ENCODE measurements at places on chromosomes 3 and 15. TPM values are rescaled to one million over a fixed set of nuclear protein-coding genes. Genes with fewer than 3 reads are reported as not detected.

DNA sequence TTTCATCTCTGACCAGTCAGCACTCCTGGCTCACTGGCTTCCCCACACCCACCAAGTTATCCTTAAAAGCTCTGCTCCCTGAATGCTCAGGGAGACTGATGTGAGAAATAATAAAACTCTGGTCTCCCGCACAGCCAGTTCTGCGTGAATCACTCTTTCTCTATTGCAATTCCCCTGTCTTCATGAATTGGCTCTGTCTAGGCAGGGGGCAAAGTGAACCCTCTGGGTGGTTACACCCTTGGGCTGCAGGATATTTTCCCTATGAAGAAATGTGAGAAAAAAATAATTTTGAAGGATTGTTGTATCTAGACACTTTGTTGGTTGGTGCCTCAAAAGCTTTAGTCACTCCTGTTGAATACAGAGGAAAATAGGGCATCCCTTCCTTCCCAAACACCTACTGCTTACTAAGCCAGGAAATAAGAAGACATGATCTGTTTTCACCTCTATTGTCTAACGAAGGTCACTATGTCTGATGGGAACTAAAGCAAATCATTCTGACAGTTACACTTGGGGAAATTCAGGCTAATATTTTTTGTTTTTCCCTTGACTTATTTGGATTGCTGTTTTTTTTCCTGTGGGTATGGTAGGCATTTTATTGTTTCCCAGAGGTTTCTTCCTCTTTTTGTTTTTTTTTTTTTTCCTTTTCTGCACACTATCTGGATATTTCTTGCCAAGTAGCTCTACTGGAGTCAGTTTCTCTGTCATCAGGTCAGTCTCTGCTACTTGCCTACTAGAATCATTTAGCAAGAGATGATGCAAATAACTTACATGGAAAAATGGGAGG is 15.3 kb upstream of the TNFSF10 start:
- no peak overlapping the region for H3K27ac ChIP-seq
- peaks cover 22% of the 10 kb centered on the region for H3K4me1 ChIP-seq
- H3K27me3 ChIP-seq = no peaks in the 10 kb centered on the region
- H3K36me3 ChIP-seq = no peaks in the 10 kb centered on the region
- DNase-seq = no peak

DNA sequence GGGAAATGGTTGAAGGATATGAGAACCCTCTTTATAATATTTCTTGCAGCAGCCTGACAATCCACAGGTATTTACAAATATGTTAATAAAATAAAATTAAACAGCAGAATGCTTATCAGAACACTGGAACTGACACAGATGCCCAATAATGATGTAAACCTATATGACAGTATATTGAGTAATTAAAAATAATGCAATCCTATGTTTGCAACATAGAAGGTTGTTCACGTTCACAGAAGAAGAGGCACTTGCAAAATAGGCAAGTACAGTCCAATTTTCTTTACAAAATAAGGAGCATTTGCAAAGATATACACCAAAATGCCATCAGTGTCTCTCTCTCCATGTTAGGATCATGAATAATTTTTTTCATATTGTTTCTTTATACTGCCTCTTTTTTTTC is 397.0 kb upstream of the WNT5A start:
- H3K27me3 ChIP-seq = no peaks in the 10 kb centered on the region
- no peak overlapping the region for H3K4me3 ChIP-seq
- H3K27ac ChIP-seq = no peak overlapping the region

- no peaks in the 10 kb centered on the region for H3K4me1 ChIP-seq
- peaks cover 10% of the 10 kb centered on the region for H3K27me3 ChIP-seq
- H3K27ac ChIP-seq = no peak overlapping the region
- H3K36me3 ChIP-seq = no peaks in the 10 kb centered on the region
Measured at GRCh38 chr15:101348015-101348414, 53.0 kb upstream of the SNRPA1 start.

DNA sequence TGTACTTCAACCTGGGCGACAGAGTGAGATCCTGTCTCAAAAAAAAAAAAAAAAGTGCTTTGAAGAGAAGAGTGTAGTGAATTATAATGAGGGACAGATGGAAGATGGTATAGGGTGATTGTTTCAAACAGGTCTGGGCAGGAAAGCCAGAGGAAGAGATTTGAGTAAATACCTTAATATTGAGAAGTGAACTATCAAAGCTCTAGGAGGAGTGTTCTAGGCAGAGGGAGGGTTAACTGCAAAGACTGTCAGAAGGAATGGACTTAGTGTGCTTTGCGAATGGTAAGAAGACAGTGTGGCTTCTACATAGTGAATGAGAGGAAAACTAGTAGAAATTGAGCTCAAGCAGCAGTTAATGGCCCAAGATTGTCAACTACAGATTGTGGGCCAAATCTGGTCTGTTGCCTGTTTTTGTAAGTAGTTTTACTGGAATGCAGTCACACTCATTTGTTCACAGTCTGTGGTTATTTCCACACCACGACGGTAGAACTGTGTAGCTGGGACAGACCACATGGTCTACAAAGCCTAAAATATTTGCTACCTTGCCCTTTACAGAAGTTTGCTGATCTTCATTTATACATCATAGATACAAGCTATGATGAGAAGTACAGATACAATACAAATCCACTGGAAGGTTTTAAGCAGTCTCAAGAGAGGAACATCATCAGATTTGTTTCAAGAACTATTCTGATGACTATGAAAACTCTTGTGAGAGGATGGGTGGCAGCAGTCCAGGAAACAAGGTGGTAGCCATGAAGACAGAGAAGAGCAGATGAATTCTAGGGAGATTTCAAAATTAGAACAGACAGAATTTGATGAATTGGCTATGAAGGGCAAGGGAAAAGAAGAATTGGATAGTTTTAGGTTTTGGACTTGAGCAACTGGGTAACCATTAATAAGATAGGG is 16.5 kb upstream of the USP50 start:
- peaks cover 26% of the 10 kb centered on the region for H3K36me3 ChIP-seq
- H3K27ac ChIP-seq = peak overlapping the region; percentile 83
- peaks cover 20% of the 10 kb centered on the region for H3K4me1 ChIP-seq
- H3K4me3 ChIP-seq = no peak overlapping the region
- no peaks in the 10 kb centered on the region for H3K27me3 ChIP-seq

DNA sequence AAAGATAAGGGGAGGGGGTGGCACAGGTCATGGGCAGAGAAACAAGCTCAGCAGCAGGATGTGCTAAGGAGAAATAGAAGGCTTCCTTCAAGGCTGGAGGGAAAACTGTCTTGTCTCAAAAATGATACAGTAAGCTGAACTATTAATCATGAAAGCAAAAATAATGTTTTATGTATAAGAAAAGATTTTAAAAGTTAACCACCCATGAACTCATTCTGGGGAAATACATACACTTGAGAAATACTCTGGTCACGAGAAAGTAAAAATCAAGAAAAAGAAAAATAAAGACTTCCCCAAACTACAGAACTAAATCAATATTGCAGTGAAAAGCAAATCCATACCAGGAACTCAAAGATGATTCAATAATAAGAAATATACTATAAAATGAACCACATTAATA is 80.7 kb downstream of the KLF13 start:
- H3K4me1 ChIP-seq = peaks cover 27% of the 10 kb centered on the region
- DNase-seq = no peak
- H3K4me3 ChIP-seq = no peak overlapping the region
- H3K36me3 ChIP-seq = peaks cover 9% of the 10 kb centered on the region
- no peaks in the 10 kb centered on the region for H3K27me3 ChIP-seq

The MEX3B gene
- 0.69 TPM for total RNA-seq

The VPS33B gene
- 22.9 TPM for total RNA-seq

DNA sequence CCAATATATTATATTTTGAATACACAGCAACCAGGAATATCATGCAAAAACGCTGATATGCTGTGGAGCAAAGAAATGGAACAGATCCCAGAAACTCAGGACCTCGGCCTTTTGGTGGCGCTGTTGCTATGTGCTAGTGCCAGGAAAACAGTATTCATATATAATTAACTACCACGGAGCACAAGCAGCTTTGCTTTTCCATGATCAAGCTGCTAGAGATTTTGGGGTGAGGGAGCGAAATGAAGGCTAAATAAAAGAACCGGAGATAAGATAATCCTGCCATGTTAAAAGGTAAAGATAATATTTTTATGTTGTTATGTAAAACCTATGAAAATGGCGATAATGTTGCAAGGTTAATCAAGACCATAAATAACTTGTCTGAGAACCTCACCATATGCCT is 157.7 kb upstream of the FAM3D start:
- no peaks in the 10 kb centered on the region for H3K4me1 ChIP-seq
- no peaks in the 10 kb centered on the region for H3K27me3 ChIP-seq
- H3K27ac ChIP-seq = no peak overlapping the region

DNA sequence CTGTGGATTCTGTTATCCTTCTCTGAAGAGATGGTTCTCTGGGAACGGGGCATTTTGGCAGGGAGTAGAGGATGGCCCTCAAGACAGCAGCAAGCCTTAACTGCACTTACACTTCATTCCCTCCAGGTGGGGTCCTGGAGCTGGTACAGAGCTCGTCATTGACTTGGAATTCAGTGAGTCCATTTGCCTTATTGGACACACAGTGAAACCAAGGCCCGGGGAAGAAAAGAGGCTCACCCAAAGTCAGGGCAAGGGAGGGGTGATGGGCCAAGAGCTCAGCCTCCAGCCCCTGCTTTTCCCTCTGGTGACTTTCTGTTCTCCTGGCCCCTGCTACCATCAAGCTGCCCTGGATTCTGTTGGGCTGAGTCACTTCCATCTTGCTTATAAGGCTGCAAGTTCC is 125.6 kb downstream of the ETFA start:
- peak; percentile 31 for DNase-seq
- H3K4me1 ChIP-seq = peaks cover 14% of the 10 kb centered on the region
- no peaks in the 10 kb centered on the region for H3K36me3 ChIP-seq
- peaks cover 51% of the 10 kb centered on the region for H3K27me3 ChIP-seq

DNA sequence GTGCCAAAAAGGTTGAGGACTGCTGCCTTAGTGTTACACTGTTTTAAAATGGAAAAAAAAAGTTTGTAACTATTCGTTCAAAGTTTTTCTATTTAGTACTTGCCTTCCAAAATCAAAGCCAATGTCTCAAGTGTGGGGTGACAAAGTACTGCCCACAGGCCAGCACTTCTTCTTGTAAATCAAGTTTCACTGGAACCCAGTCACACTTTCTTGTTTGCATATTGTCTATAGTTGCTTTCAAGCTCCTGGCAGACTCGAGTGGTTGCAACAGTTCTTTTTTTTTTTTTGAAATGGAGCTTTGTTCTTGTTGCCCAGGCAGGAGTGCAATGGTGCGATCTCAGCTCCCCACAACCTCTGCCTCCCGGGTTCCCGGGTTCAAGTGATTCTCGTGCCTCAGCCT is 75.3 kb upstream of the RPL35A start:
- H3K4me1 ChIP-seq = peaks cover 14% of the 10 kb centered on the region
- DNase-seq = no peak
- H3K27ac ChIP-seq = no peak overlapping the region
- H3K36me3 ChIP-seq = peaks cover 36% of the 10 kb centered on the region
- no peaks in the 10 kb centered on the region for H3K27me3 ChIP-seq
- H3K4me3 ChIP-seq = no peak overlapping the region

GRCh38 chr3:130971208-130971607 is 55.4 kb downstream of the ASTE1 start:
- H3K4me3 ChIP-seq = no peak overlapping the region
- DNase-seq = no peak
- peaks cover 42% of the 10 kb centered on the region for H3K36me3 ChIP-seq
- peaks cover 5% of the 10 kb centered on the region for H3K4me1 ChIP-seq

The SH3GL3 gene
- not detected for total RNA-seq

The LMOD3 gene
- not detected for total RNA-seq

Measured in activated CD8-positive, alpha-beta T cell treated with anti-CD3 and anti-CD28 coated beads for 36 hours (primary cell).